ENCODE measurements at places on chromosomes 2 and 18.

GRCh38 chr18:76816127-76816526 lies 6.2 kb upstream of the ZNF236 start:
- DNase-seq, result no peak

- DNase-seq, result no peak
Observed at GRCh38 chr2:209682646-209683045, 89.0 kb upstream of the UNC80 start.

DNA sequence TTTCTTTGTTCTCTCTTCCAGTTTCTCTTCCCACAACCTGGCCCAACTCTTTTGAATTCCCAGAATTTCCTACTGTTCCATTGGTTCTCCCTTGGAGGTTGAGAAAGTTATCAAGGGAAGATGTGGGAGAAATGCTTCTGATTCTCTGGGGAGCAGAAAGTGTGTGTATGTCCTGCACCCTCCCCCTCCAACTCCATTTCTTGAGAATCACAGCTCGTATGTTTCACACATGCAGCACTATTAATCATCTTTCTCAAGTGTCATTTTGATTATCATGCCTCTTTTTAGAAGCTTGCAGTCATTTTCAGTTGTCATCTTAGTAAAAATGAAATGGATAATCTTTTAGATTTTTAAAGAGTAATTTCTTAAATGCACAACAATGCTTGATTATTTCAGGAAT lies 296.8 kb upstream of the SLC39A10 start:
- no peak for DNase-seq

- DNase-seq, result no peak
Observed at GRCh38 chr18:54192415-54192814, 32.1 kb downstream of the MBD2 start.

- no peak for DNase-seq
Observed at GRCh38 chr2:159585622-159586021, 30.7 kb downstream of the BAZ2B start.
